ENCODE measurements at places on chromosomes 1 and 21. TPM values are rescaled to one million over a fixed set of nuclear protein-coding genes. Genes with fewer than 3 reads are reported as not detected.

GRCh38 chr1:162131400-162132321, 62.2 kb downstream of the NOS1AP start:
- H3K27me3 ChIP-seq, result no peaks in the 10 kb centered on the region
- no peak for DNase-seq
- H3K4me1 ChIP-seq, result peaks cover 19% of the 10 kb centered on the region
- H3K27ac ChIP-seq, result no peak overlapping the region
- H3K4me3 ChIP-seq, result no peak overlapping the region

GRCh38 chr1:53975861-53976260, 29.7 kb downstream of the LRRC42 start:
- H3K27ac ChIP-seq, result no peak overlapping the region
- DNase-seq, result no peak
- peaks cover 16% of the 10 kb centered on the region for H3K4me1 ChIP-seq
- no peak overlapping the region for H3K4me3 ChIP-seq
- peaks cover 2% of the 10 kb centered on the region for H3K27me3 ChIP-seq

- H3K27me3 ChIP-seq, result peaks cover 9% of the 10 kb centered on the region
- peaks cover 19% of the 10 kb centered on the region for H3K36me3 ChIP-seq
- no peak overlapping the region for H3K27ac ChIP-seq
Measured at GRCh38 chr1:52358851-52359497, 7.0 kb downstream of the CC2D1B start.

DNA sequence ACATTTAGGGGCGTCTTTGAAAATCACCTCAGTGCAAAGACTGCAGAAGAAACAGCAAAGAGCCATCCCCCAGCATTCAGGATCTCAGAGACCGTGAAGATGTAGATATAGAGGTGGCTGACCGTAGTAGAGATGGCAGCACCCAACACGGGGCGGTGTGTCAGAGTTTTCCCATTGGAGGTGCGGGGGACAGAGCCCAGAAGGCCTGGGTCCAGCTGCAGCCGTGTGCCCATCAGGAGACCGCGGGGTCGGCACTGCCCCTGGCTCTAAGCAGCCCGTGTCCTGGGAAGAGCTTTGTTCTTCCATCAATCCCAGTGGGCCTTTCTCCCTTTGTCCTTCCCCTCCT, 1.1 kb downstream of the GABRD start:
- H3K36me3 ChIP-seq, result no peaks in the 10 kb centered on the region
- no peak for DNase-seq
- peaks cover 2% of the 10 kb centered on the region for H3K4me1 ChIP-seq
- peaks cover 14% of the 10 kb centered on the region for H3K27me3 ChIP-seq
- H3K27ac ChIP-seq, result no peak overlapping the region

DNA sequence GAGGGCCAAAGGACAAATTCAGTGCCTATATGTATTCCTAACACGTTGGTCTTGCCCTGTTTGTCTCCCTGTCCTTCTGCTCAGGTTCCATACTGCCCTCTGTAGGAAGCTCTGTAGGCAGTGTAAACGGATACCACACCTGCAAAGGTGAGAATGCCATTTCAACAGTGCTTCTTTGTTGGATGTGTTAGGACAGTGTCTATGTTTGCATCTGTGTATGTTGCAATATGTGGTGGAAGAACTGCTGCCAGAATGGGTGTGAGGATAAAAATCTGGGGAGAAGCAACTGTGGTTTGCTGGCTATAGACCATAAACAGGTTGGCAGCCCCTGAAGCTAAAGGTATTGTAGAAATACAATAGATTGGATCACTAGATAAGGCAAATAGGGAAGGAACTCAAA, 113.1 kb upstream of the BMP8A start:
- no peaks in the 10 kb centered on the region for H3K36me3 ChIP-seq
- H3K4me3 ChIP-seq, result no peak overlapping the region
- peak overlapping the region; percentile 74 for H3K27ac ChIP-seq
- peaks cover 5% of the 10 kb centered on the region for H3K27me3 ChIP-seq

- H3K4me3 ChIP-seq, result no peak overlapping the region
- peak; percentile 36 for DNase-seq
- no peak overlapping the region for H3K27ac ChIP-seq
Measured at GRCh38 chr1:5768014-5768413, 224.2 kb downstream of the NPHP4 start.

- peaks cover 10% of the 10 kb centered on the region for H3K27me3 ChIP-seq
- peak; percentile 95 for DNase-seq
- H3K4me3 ChIP-seq, result peak overlapping the region; percentile 84
- H3K27ac ChIP-seq, result peak overlapping the region; percentile 95
- H3K4me1 ChIP-seq, result peaks cover 77% of the 10 kb centered on the region
Measured at GRCh38 chr1:204858363-204858821, 12.3 kb upstream of the NFASC start.

GRCh38 chr1:5567839-5568238, 424.4 kb downstream of the NPHP4 start:
- H3K36me3 ChIP-seq, result no peaks in the 10 kb centered on the region
- H3K27ac ChIP-seq, result no peak overlapping the region
- DNase-seq, result no peak

The USP1 gene
- total RNA-seq, result 13.6 TPM

The MYOM3 gene
- not detected for total RNA-seq

The NDC1 gene
- 10.6 TPM for total RNA-seq
